ENCODE measurements at places on chromosomes 13 and 19.

DNA sequence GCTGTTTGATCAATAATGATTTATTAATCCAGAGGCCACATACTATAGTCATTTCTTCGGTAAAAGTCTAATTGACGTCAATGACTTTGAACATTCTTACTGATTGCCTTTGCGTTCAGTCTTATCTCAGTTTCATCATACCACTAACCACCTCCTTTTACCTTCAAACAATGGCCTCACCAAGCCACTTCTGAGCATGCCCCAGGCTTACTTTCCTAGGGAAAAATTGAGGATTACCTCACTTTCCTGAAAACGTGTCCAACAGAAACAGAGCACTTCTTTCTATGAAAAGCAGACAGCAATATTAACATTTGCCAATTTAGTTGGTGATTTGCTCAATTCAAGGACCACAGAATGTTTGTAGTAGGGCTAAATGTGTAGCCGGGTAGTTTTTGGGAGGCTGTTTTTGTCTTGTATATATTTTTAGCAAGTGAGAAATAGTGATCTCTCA lies 157.6 kb downstream of the KLF5 start:
- no peak for DNase-seq

GRCh38 chr13:112725346-112726015 lies 35.6 kb downstream of the ATP11A start:
- no peak for DNase-seq

DNA sequence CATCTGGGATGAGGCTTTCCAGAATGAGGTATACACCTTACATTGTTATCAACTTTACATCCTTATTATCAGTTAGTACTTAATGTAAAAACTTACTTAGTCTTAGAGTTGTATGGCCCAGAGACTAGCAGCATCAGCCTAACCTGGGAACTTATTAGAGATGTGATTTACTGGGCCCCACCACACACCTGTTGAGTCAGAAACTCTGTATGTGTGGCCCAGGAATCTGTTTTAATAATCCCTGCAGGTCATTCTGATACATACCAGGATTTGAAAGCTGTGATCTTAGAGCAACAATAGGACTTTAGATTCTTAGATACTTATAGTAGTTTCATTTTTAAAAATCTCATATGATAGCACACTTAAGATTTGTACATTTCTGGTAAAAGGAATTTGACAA lies 17.4 kb downstream of the FNDC3A start:
- no peak for DNase-seq

DNA sequence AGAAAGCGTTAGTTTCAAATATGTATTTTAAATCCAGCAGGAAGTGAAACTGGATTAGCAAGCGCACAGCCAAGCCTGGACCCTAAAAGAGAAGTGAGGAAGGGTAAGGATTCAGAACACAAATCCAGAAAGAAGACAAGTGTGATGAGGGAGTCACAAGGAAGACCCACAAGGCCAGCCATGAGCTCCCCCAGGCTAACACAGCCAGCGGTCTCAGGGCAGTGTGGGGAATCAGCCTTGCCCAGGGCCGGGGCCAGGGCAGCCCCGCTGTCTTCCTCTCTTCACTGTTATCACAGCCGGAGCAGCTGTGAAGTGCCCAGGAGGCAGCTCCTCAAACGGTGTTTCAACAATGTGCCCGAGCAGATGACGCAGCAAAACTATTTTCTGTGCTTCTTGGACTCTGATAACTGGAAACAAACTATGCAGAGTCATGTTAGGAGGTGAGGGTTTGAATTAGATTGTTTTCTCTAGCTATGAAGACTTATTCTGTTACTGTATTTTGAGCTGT lies 12.2 kb upstream of the CDC16 start:
- peak; percentile 26 for DNase-seq

DNA sequence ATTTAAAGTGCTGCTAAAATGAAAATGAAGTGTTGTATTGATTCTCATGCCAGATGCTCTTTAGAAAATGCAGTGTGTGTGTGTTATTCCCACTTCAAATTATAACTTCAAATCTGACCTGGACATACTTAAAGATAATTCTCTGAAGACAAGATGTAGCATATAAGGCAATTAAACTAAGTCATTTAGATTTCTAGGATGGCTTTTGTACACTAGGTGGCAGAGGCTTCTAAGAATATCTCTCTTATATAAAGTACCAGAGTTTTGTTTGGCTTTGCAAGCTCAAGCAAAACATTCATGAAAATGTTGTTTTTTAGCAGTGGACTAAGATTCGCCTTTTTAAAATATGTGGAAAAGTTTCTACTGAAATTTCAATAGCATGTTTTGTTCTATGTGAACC lies 407.2 kb downstream of the GPC5 start:
- no peak for DNase-seq

DNA sequence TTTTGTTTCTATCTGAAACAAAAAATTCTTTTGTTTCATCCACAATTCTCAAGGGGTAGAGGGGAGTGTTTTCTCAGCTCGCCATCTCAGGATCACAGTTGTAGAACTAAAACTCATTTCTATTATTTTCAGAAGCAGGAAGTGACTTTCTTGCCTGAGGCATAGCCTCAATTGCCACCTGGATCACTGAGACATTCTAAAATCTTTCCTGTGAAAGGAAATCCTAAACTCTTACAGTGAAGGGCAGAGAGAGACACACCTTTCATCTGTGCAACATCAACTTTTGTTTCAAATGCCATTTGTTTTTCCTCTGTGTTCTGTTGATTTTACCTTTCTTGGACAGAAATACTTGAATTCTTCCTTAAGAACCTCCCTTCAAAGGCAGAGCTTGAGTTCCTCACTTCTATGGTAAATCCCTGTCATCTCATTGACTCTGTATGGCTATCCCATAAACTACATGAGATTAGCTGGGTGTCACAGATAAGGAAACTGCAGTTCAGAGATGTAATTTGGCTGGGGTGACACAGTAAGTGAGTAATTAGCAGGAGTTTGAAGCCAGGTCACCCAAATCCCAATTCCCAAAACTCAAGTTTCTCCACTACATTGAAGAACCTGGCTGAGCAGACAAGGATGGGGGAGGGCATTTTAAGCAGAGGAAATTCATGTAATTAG lies 224.4 kb upstream of the HTR2A start:
- DNase-seq = no peak

DNA sequence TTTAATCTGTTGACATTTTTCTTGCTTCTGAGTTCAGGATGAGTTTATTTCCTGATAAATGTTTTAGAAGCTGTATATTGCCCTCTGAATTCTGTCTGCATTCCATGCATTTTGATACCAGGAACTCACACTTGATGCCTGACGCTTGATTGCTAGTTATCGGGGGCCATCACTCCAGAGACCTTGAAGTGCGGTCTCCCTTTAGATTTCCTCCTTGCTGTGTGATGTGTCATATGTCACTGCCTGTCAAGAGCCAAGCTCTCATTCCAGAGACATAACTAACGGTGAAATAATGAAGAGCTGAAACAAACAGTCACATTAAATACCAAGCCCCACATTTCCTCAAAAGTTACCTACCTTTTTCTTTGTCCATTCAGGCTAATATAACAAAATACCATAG lies 155.5 kb downstream of the TNFSF13B start:
- DNase-seq = no peak

DNA sequence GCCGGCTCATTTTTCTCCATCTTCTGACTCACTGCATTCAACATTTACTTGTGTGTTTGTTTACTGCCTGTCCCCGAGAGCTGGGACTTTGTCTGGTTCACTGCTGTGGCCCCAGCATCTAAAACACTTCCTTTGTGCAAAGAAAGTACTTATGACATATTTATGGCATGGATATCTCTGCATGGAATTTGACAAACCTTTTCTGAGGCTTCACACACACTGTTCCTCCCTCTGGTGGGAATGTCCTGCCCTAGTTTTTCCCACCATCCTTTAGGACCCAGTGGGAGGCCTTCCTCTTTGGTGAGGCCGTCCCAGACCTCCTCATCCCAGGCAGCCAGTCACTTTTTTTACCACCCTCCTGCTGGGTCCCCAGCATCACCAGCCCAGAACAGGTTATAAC lies 1.4 kb upstream of the SRRM5 start:
- DNase-seq = no peak

DNA sequence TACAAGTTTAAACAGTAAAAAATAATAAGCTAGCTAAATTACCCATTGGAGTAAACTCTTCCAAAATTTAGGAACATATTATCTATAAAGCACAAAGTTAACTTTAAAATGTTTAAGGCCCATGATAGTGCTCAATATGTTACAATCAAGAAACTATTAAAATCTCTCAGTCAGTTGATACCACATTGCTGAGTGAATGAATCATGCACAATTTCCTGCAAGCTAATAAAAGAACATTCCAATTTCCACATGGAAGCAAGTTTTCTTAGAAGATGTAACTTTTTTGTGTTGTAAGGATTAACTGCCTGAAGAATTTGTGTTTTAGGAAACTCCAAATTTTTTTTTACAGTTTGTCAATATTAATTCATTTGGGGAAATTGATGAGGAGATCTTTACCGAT lies 666.6 kb downstream of the SLITRK1 start:
- no peak for DNase-seq

- DNase-seq = peak; percentile 21
Observed at GRCh38 chr13:91406619-91407018, 8.2 kb downstream of the GPC5 start.

GRCh38 chr19:54677217-54677616 lies 14.4 kb downstream of the LILRB4 start:
- no peak for DNase-seq

GRCh38 chr13:113118261-113119021 lies 4.2 kb upstream of the F10 start:
- no peak for DNase-seq

DNA sequence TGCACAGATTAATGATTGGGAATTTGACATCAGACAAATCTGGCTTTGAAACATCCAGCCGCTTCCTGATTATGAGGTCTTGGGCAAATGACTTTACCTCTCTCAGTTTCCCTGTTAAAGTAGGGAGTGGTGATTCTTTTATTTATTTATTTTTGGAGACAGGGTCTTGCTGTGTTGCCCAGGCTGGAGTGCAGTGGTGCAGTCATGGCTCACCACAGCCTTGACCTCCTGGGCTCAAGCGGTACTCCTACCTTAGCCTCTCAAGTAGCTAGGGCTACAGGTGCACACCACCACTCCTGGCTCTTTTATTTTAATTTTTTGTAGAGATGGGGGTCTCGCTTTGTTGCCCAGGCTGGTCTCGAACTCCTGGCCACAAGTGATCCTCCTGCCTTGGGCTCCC lies 2.7 kb downstream of the PSMD8 start:
- DNase-seq = no peak

DNA sequence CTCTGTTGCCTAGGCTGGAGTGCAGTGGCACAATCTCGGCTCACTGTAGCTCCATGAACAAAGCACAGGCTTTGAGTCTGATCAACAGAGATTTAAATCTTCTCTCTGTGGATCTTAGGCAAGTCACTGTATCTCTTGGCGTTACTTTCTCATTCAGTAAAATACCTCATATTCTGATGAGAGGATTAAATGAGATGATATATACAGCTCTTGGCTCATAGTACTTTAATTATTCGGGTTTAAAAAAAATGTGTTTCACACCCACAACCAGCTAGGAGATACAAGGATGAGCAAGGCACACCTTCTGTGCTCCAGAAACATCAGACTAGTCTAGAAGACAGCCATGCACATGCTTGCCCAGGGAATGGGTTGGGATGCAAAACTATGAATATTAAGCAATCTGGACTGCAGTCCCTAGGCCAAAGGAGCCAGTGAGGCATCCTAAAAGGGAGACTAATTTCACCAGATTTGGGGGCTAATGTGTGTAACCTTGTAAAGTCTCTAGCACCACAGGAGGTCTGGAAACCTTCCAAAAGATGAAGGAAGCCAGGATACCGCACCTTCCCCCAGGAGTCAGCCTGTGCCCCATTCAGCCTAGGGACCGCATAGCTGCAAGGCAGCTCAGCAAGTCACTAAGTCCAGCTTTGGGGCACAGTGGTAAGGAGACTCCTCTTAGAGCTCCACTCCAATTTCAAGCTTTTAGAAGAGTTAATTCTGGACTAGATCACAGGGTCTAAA lies 2.5 kb downstream of the VPS36 start:
- no peak for DNase-seq

- no peak for DNase-seq
Observed at GRCh38 chr13:28856287-28856686, 36.1 kb downstream of the MTUS2 start.

DNA sequence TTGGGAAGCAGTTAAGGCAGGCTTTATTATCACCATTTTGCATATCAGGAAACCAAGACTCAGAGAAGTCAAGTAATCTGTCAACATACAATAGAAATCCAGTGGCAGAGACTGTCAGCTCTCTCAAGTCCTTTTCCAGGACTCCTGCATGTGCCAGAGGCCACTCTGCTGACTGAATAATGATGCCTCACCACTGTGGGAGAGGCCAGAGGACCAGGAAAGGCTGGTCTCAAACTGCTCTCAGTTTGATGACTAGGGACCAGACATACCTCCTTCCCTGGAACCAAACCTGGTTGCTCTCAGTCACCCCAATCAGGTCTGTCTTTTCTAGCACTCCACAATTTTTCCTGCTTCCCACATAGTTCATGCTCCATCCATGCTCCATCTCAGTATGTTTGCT lies 8.0 kb downstream of the RNASEH2B start:
- no peak for DNase-seq

DNA sequence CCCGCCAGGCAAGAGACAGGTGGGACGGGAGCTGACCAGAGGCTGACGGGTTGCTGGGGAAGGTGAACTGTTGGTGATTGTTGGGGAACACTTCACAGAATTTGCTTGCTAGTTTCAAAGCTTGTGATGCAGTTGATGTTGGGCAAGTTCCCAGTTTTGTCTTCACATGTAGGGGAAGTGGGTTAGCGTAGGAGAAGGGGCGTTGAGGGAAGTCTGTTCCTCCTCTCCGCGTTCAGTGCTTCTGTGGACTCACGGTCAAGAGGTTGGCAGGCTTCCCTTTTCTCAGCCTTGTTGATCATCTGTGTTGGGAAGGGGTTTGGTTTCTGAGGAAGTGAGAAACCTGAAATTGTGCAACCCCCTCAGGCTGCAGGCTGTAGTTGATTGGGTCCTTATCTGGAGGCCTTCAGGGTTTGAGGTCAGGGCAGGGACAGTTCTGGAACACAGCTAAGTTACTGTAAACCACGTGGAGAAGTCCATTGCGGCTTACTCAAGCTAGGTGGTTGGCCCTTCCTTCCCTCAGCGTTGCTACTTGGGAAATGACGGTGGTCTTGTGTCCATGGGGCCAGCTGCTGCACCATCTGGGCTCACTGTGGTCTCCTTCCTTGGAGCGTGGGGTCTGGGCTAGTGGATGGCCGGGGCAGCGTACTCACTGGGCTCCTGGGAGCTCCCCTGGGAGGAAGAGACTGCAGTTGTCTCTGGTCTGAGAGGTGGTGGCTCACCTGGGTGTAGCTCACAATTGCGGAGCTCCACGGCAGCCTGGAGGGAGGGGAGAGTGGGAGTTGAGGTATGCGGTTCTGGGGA lies 7.5 kb downstream of the RPS9 start:
- no peak for DNase-seq

DNA sequence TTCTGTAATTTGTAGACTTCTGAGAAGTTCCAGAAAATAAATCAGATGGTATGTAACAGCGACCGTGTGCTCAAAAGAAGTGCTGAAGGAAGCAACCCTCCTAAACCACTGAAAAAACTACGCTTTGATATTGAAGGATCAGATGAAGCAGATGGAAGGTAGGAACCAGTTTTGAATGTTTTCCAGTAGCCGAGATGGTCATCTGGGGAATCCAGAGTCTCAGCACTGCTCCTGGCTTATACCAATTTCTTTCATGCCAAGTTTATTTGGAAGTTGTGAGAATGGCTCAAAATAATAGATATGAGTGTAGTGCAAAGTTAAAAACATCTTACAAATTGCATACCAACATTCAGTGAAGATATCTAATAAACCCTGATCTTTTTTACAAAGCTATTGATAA lies 56.2 kb downstream of the RCBTB2 start:
- no peak for DNase-seq

- DNase-seq = no peak
Observed at GRCh38 chr19:14519860-14520407, 1.7 kb upstream of the DNAJB1 start.

GRCh38 chr13:30841154-30841553 lies 64.9 kb upstream of the MEDAG start:
- no peak for DNase-seq
